DMS79 treated with DMSO at 0.1 percent for 48 hours (cell line): ENCODE measurements at places on chromosomes 7 and 10.

DNA sequence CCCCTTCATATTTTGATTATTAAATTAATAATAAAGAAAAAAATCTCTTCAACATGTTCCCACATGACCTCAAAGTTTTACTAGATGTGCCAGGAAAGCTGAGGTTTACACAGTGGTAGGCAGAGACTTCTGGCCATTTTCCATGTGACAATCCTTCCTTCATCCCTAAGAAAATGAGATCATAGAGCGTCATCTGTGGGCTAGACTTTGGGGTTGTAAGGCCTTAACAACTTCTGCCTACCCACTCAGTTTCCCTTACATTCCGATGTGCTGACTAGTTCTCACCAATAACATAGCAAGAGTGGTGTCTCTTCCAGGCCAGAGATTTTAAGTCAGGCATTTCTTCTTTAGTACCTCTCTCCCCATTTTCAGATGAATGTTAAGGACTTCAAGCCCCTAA lies 171.1 kb upstream of the PHF14 start:
- no peak for DNase-seq

- no peak for DNase-seq
These were observed 334.4 kb upstream of the CACNA2D1 start for GRCh38 chr7:82778021-82778420.

DNA sequence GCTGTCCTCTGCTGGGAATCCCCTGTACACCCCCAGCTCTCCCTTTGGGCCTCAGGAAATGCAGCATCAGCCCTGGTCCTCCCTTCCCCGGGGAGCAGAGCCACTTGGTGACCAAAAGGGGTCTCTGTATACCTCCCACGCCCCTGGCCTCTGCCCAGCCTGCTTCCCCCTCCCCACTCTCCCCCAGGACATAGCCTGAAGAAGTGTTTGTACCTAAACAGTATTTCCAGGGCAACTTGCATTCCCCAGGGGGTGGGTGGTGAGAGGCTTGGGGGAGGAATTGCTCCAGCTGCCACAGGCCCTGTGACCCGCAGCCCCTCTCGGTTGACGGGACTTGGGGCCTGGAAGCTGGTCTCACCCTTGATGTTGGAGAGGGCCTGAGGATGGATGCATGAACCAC lies 39.3 kb downstream of the TMEM270 start:
- DNase-seq: no peak

DNA sequence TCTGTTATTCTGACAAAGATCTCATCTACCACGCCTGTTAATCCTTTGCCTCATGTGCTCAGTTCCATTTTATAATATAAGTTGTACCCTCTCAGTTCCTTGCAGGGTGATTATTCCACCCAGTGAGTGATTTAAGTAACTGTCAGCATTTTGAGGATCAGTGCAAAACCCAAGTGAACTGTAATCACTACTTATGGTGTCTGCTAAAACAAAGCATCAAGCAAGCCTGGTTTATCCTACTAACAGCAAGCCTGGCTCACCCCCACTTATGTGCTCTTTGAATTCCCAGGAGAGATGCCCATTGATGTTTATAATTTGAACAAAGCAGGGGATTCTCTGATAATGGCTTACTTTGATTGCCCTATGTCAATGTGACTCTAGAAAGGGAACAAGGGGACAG lies 186.8 kb upstream of the LRGUK start:
- peak; percentile 24 for DNase-seq

GRCh38 chr7:90626013-90626412 lies 29.9 kb downstream of the CDK14 start:
- DNase-seq: no peak

DNA sequence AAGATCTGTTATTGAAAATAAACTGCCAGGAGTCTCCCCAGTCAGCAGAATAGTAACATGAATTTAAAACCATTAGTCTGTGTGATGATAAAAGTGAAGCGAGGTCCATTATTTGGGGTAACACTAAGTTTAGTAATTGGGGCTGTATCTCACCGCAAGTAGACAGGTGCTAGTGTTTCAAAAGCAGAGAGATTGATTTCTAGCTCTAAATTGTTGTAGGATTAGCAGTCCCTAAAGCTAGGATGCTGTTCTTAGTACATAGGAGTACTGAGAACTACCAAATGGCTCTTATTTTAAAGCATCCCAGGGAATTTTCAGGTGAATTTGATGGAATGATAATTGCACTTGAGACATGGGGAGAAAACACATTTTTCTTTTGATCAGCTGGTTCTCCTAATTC lies 70.5 kb downstream of the CPED1 start:
- DNase-seq: no peak

DNA sequence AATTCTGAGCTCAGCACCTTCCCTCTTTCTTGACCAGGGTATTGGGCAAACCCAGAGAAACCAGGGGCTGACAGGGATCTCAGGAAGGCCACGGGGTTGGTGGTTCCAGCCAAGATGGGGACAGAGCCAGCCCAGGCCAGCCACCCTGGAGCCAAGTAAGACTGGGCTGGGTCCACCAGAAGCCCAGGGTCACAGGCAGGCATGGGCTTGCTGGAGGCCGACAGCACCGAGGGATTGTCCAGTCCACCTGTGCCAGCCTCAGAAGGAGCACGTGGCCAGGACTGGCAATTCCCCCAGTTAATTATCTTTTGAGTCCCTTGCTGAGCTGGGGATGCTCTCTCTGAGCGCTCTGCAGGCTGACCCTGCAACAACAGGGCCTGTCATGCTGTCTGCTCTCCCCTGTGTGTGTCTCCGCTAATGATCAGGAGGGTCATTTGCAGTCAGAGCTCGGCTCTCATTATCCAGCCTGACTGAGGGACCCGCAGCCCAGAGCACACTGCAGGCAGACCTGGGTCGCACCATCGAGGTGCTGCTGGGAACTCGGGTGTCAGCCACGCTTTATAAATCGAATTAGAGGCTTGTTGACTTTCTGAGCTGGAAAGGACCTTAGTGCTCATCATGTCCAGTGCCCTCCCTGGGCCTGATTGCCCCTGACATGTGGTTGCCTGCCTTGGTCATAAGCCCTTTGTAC lies 69.5 kb upstream of the PPIF start:
- no peak for DNase-seq

DNA sequence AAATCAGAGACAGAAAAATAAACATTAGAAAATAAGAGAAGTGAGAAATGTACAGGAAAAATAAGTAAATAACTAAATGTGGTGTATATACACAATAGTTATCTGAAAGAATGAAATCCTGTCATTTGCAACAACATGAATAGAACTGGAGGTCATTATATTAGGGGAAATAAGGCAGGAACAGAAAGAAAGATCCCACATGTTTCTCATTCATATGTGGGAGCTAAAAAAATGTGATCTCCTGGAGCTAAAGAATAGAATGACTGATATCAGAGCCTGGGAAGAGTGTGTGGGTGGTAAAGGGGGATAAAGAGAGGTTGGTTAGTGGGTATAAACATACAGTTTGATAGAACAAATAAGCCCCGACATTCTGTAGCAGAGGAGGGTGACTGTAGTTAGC lies 27.3 kb downstream of the PLXDC2 start:
- no peak for DNase-seq

DNA sequence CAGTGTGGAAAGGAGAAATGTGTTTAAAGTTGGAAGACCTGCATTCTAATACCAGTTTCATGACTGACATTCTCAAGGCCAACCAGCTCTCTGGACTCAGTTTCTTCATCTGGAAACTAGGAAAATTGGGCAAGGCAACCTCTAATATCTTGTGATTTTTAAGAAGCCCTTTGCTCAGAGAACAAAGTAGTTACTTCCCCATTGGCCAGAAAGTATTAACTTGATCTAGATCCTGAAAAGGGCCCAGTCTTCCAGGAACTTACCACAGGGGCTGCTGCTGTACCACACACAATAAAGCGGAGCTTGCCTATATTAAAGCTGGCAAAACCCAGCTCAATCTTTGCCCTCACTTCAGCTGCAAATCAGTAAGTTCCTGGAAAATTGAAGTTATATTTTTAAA lies 155.6 kb upstream of the ADO start:
- DNase-seq: no peak

DNA sequence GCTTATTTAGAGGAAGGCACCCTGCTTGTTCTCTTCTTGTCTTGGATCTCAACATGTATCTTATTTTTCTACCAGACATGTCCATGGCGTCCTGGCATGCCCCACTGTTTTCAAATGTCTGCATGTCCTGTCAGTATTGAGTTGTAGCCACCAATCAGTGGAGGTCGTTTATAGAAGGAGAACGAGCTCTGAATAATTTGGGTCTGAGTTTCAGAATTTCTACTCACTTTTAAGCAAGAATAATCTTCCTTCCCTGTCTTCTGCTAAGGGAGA lies 2.9 kb upstream of the HOXA13 start:
- DNase-seq: no peak

- DNase-seq: no peak
These were observed 302.1 kb downstream of the ABCA13 start for GRCh38 chr7:48473205-48473865.

GRCh38 chr10:73110345-73110849 lies at the start of gene NUDT13:
Gene NUDT13, plus strand, starts transcription at chr10:73110455. Its CDS starts 3,911 bp downstream, at chr10:73114366.
- DNase-seq: no peak

GRCh38 chr10:15462253-15462897 lies 91.3 kb upstream of the FAM171A1 start:
- DNase-seq: no peak
